Left lobe of liver (tissue), 2 donors: ENCODE measurements at places on chromosomes 3 and 15. TPM values are rescaled to one million over a fixed set of nuclear protein-coding genes. Genes with fewer than 3 reads are reported as not detected.

EPHA6 gene
- total RNA-seq = not detected

CCDC9B gene
- 16.6 TPM for total RNA-seq

LMAN1L gene
- total RNA-seq = not detected

NEK10 gene
- 2.4 TPM for total RNA-seq

CGNL1 gene
- 42.9 TPM for total RNA-seq

TRPM1 gene
- 0.10 TPM for total RNA-seq

SLC12A1 gene
- not detected for total RNA-seq

NIPA2 gene
- 18.1 TPM for total RNA-seq

SAMMSON gene
- total RNA-seq = not detected

MME gene
- 66.3 TPM for total RNA-seq

TGM5 gene
- total RNA-seq = not detected

KNG1 gene
- 1,019 TPM for total RNA-seq

TEX55 gene
- total RNA-seq = not detected

ZNF80 gene
- not detected for total RNA-seq

PLS1 gene
- total RNA-seq = 14.2 TPM

SLC12A8 gene
- total RNA-seq = 24.2 TPM

LTK gene
- 2.3 TPM for total RNA-seq

GHSR gene
- total RNA-seq = not detected

SI gene
- total RNA-seq = not detected

PLXND1 gene
- 29.5 TPM for total RNA-seq

GOLGA6L10 gene
- 0.48 TPM for total RNA-seq

PCBP4 gene
- total RNA-seq = 7.4 TPM

HACD3 gene
- 56.5 TPM for total RNA-seq

ATR gene
- 11.1 TPM for total RNA-seq

LXN gene
- total RNA-seq = 0.68 TPM

HGD gene
- 510 TPM for total RNA-seq

SST gene
- total RNA-seq = not detected

NDUFB4 gene
- 65.2 TPM for total RNA-seq
